ENCODE measurements at places on chromosomes 7 and 10.

- peak; percentile 44 for DNase-seq
Observed at GRCh38 chr10:84310470-84310869, 17.9 kb upstream of the CCSER2 start.

GRCh38 chr7:156554488-156554887, 86.1 kb upstream of the RNF32 start:
- no peak for DNase-seq

- DNase-seq = no peak
Observed at GRCh38 chr7:96076350-96076707, 245.6 kb downstream of the SLC25A13 start.

DNA sequence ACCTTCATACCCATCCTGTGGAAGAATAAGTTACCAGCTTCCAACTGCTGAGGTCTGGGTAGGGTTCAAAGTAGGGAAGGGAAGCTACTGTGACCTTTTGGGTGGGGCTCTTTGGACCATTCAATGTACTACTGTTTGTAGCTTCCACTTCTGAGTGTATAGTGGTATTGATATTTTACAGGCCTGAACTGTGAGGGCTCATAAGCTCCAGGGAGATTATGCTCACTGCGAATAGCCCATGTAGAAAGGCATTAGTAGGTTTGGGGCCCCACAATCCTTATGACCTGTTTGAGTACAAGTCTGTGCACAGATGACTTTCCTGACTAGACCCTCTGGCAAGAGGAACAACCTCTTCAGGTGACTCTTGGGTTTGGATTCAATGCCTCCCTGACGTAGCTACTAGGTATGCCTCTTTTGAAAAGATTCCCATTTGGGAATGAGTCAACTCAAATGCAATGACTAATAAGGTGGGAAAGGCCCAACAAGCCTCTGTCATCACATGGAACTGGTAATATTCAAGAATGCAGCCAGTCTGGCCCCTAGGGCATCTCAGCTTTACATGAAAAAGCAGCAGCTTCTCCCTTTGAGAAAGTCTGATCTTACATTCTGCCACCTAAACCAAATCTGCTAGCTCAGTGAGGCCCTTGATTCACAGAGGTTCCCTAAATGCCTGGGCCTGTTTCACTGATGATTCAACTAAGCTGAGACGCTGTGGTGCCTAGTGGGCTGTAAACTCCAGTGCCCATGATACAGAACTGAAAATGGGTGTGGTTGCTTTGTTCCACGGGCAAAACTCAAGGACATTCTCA, 79.8 kb downstream of the ABI1 start:
- DNase-seq = peak; percentile 40

DNA sequence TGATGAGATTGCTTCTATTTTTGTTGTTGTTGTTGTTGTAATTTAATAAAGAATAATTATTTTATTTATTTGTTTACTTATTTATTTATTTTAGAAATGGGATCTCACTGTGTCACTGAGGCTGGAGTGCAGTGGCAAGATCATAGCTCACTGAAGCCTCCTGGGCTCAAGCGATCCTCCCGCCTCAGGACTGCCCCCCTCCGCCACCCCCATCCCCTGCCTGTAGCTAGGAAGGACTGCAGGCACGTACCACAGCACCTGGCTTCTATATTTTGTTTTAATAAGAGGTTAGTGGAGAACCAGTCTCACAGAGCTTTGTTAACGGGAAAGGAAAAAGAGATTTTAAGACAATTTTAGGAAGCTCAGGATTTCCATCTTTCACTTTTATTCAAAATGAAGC, 19.5 kb upstream of the SMC3 start:
- DNase-seq = no peak

GRCh38 chr7:78326189-78326588, 527.6 kb downstream of the PHTF2 start:
- DNase-seq = no peak

GRCh38 chr10:70130878-70131559, 1.6 kb downstream of the AIFM2 start:
- DNase-seq = no peak

GRCh38 chr7:73569042-73569608, 9.3 kb downstream of the TBL2 start:
- DNase-seq = no peak

DNA sequence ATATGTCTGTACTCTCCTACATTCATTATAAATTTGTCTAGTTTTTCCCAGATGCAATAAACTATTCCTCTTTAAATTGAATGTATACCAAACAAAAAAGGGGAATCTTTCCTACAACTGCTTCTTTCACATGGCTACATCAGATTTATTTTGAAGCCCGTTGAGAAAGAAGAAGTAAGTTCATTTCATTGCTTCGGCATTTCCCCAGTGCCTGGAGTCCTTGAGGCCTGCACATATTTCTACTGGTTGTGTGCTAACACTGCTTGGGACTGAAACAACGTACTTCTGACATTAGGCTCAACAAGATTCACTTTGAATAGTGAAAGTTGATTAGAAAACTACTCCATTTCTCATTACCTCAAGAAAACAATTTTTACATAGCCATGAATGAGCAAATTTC, 201.7 kb downstream of the PHF14 start:
- DNase-seq = no peak

DNA sequence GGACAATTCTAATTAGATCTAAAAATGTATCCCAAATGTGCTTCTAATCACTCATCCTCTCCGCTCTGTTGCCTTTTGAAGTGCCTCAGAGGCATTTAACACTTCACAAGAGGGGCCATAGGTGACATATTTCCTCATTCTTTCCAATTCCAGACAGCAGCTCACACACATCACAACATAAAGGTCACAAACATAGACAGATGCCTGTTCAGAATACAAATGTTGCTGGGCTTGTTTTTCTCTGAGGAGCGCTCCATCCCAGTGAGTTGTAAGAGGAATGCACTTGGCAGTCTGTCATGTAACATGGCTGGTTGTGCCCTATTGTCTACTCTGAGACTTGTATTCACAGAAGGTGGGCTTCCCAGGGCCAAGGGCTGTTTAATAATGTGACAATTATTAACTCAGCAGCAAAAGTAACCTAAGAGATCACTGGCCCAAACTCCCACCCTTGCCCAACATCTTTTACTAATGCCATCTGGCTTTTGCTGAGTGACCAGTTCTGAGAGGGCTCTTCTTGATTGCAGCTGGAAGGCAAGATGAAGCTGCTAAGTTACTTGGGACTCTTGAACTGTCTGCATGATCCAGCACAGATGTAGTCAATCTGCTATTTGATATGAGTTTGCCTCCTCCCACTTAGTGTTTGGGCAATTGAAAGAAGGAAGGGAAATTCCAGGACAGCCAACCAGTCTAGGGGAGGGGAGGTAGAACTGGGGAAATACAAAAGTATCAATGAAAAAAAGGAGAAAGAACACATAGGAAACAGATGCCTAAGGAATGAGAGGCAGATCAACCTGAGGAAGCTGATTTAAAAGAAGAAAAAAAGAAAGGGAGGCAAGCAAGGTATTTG, 13.6 kb downstream of the PON2 start:
- no peak for DNase-seq

All from kidney capillary endothelial cell (primary cell).